ENCODE measurements at places on chromosomes 4 and X. TPM values are rescaled to one million over a fixed set of nuclear protein-coding genes. Genes with fewer than 3 reads are reported as not detected.

F9 gene
- not detected for total RNA-seq

- DNase-seq = no peak
Measured at GRCh38 chrX:37609727-37610126, 38.3 kb downstream of the LANCL3 start.

NR3C2 gene
- total RNA-seq = 17.3 TPM

ACOT9 gene
- 72.6 TPM for total RNA-seq

GRCh38 chr4:143441678-143442077, 71.8 kb upstream of the SMARCA5 start:
- no peak for DNase-seq

SLC26A1 gene
- 0.22 TPM for total RNA-seq

DNA sequence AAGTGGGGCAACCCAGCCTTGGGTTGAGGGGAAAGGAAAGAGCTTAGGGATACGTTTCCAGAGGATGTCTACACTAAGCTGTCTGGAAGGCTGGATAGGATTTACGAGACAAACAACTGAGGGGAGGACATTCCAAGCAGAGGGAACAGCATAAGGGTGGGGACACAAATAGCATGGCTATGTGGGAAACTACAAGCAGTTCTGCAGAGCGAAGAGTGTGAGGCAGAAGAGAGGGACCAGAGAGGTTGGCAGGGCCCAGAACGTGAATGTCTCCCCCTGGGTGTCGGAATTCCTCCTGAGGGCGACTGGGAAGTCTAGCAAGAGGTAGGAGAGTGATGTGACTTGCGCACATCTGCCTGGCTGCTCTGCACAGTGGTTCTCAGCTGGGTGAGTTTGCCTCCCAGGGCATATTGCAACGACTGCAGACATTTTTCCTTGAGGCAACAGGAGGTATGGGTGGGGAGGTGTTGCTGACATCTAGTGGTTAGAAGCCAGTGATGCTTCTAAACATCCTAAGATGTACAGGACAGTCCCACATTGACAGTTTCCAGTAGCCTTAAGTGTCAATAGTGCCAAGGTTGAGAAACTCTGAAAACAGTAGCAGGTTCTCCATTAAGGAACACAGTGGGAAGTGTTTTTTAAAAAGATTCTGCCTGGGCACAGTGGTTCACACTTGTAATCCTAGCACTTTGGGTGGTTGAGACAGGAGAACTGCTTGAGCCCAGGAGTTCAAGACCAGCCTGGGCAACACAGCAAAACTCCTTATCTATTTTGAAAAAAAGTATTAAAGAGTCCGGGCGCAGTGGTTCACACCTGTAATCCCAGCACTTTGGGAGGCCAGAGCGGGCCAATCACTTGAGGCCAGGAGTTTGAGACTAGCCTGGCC, 9.2 kb downstream of the NDUFA1 start:
- DNase-seq = peak; percentile 24

DNA sequence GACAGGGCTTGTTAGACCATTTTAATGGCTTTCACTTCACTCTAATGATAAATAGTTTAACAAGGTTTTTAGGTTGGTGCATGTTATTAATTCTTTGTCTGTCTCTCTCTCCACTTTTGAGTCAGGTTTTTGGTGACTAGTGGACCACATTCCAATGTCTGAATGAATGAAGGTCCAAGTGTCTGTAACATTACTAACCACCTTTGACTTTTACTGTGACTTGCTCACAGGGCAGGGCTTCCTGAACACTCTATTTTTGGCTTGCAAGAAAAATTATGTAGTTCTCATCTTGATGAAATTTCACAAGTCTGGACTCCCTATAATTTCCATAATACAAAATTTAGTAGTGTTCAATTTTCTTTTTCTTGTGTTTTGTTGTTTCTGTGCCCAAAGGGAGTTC, 78.9 kb upstream of the BMPR1B start:
- no peak for DNase-seq

CDKN2AIP gene
- 9.5 TPM for total RNA-seq

XAGE2 gene
- total RNA-seq = not detected

TBC1D25 gene
- 16.5 TPM for total RNA-seq

HAUS7 gene
- 13.4 TPM for total RNA-seq

DNA sequence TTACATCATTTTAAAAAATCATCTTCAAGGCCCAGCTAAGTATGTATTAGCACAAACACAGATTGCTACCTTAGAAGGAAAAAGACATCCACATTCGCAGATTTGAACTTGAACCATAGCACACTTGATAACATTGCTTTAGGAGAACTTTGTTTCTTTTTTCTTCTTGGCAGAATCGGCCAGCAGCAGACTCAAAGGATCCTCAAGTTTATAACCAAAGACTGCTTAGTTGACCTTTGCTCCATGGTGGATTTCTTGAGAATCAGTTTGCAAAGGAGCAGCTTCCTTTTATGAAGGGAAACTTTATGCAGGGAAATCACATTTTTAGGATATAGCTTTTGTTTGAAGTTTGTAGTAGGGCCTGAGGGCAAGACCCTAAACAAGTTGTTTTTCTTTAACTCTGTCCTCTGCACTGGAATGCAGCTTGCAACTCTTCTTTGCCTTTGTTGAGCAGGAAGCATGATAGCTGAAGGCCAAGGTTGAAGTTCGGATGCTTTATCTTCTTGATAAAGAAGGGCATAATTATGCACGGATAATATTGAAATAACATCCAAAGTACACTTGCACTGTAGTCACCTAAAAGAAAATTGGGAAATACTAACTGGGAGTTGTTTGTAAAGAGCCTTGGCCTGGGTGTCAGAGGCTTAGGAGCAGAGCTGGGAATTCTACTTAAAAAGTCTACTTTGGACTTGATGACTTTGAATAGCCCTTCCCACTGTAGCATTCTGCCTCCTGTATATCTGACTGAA, 78.4 kb downstream of the CDS1 start:
- DNase-seq = no peak

- no peak for DNase-seq
Measured at GRCh38 chrX:112760697-112761096, 79.9 kb downstream of the AMOT start.

- no peak for DNase-seq
Measured at GRCh38 chrX:12497832-12498591, 293.2 kb upstream of the PRPS2 start.

ZNF182 gene
- 2.8 TPM for total RNA-seq

DNA sequence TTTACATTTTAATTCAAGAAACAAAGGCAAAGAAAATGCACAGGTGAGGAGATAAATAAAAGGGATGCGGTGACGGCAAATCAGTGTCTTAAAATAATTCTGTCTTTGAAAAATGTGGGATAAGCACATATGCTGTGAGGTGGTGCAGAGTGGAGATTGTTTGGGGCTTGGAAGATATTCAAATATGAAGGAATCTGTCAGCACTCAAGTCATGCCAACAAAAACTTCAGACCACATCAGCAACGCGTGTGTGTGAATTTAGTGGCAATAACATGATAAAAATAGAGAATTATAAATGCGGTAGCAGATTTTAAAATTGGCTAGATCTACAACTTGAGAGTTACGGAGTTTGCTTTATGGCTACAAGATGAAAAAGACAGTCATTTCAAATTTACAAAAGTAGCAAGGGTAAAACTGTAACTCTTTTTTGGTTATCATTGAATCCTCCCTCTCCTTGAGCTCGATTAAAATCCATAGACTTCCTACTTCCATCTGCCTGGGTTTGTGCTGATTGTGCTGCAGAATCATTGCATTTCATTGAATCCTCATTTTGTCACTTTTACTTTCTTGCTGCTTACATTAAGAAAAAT, 71.5 kb upstream of the VCX2 start:
- DNase-seq = no peak

DNA sequence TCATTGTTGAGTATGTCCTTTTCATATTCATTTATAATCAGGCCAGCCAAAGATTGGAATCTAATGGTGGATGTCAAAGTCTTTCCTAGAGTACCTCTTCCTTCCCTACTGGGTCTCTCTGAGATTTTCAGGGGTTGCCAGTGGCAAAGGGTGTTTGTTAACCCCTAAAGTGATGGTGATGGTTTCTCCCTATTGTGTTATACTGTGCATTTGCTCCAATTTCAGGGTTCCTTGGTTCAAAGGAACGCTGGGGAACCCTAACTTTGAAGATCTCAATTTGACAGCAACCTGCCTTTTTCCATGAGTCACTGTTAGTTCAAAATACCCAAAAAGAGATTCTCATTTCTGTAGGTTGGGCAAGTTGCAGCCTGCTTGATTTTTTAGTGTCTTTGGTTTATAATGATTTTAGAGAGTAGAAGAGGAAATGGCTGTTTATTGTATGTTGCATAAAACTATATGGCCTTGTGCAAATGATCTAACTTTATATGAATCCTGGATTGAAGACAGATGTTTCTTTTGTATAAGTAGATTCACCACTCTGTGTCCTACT, 23.0 kb downstream of the GAB1 start:
- DNase-seq = no peak

DNA sequence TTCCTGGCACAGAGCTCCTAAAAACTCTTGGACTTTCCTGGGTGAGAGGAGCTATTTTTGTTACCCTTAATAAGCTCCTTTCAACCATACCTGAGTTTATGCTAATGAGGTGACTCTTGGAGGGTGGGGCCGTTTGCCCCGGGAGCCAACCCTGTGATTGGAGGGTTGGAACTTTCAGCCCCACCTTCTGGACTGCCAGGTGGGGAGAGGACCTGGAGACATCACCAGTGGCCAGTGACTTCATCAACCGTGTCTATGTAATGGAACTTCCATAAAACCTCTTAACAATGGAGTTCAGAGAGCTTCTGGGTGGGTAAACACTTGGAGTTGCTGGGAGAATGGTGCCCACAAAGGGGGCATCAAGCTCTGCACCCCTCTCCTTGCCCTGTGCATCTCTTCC, 17.9 kb upstream of the ENPP6 start:
- no peak for DNase-seq

EFHC2 gene
- 4.3 TPM for total RNA-seq

- DNase-seq = no peak
Measured at GRCh38 chr4:1812720-1813119, 19.6 kb downstream of the FGFR3 start.

GRCh38 chr4:117478702-117479101, 393.3 kb upstream of the TRAM1L1 start:
- no peak for DNase-seq

DNA sequence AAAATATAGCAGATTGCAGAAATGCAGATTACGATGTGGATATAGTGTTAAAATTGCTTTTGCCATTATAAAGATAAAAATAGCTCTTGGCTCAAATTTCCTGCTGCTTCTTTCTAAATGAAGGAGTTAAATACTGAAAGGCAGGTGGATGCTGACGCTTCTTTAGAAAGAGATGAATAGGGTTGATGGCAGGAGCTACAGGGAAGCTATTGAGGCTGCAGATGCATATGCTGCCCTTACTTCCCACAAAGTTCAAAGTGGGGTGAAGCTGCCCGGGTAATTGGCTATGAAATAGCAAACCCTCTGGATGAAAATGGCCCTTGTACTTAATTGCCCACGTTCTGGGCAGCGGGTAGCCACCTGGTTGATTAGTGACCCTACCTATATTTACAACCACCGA, 379.5 kb downstream of the ZIC3 start:
- DNase-seq = no peak

MAGEA2 gene
- total RNA-seq = not detected

DNA sequence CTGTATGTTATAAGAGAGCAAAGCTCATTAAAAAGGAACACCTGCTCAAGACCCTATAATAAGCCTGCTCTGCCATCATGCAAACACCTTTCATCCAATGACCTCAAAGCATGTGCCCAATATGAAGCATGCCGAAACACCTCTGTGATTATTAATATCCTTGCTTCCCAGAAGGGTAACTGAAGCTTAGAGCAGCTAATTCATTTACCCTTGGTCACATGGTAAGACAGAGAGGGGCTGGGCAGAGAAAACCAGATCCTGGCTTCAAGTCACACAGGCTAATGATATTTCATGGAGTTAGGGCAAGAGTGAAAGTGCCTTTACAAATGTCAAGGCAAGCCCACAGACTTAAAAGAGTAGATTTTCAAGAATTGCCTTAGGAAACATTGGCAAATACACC, 5.6 kb downstream of the AMOT start:
- DNase-seq = no peak

DNA sequence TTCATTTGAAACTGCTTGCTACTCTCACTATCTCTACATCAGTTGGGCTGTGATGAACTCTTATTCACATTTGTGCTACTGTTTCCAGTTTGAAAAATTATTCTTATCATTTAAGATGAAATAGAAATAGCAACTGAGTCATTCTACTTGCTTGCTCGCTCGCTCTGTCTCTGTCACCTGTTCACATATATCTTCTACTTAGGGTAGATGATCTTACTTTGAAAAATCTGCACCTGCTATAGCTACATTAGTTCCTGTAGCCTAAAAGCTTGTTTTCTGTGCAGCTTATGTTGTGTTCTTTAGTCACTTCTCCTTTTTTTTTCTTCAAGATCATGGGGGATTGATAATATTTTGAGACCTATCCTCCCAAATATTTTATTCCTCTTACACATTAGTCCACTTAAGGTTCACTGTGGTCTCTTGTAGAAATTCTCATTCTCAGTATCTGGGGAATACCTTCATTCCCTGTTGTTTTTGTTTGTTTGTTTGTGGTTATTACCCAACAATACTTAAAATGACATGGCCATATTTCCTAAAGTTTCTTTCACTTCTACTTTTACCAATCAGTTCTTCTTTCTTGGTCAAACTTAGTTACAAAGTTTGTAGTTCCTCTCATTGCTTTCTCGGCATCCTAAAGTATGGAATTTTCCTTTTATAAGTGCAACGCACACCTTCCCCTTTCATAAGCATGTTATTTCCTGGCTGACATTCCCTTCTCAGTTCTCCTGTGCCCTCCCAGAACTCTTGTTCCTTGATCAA, 36.5 kb downstream of the CLCN5 start:
- no peak for DNase-seq

CPZ gene
- 0.30 TPM for total RNA-seq

SMR3B gene
- not detected for total RNA-seq

GRCh38 chrX:69060631-69061408, 104.4 kb downstream of the PJA1 start:
- peak; percentile 63 for DNase-seq

DNA sequence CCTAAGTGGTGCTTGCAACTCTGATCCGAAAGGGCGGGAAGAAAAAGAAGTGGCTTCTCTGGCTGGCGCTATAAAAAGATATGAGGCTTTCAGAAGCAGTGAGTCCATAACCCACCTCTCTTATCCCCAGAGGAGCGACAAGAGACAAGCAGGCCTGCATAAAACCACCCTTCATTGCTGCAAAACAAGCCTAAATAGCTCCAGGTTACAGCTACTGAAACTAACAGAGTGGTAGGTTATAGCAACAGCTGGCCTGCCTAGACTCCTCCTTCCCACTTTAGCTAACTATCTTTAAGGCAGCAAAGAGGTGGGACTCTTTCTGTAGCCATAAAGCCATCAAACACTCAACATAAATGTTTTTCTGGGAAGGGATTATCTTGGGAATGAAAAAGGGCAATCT, 245.0 kb upstream of the GPR101 start:
- no peak for DNase-seq

DNA sequence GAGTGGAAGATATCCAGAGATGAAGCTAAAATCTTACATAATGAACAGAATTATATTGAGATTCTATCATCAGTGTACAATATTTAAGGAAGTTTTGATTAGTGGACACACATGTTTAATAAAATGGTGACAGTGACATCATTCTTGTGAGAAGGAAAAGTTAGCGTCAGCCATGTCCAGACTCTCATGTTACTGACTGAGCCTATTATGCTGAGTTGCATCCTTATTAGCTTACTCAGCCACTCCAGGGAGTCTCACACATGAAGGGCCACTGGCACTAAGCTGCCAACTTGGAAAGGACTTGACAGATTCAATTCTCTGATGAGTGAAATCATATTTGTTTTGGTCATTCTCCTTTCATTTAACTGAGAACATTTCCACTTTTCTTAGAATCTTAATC, 170.6 kb downstream of the BANK1 start:
- no peak for DNase-seq

All from cardiac septum (tissue), 1 donor.